ENCODE measurements at places on chromosomes 6 and 20. TPM values are rescaled to one million over a fixed set of nuclear protein-coding genes. Genes with fewer than 3 reads are reported as not detected.
A peak's percentile ranks its signal among the peaks of the same experiment; 100 is the strongest.

GRCh38 chr20:48750941-48751635 lies 76.7 kb downstream of the PREX1 start:
- DNase-seq, result peak; percentile 95

GRCh38 chr20:39302312-39302711 lies 340.2 kb downstream of the DHX35 start:
- DNase-seq, result no peak

- DNase-seq, result no peak
These were observed 62.2 kb downstream of the MYLK4 start for GRCh38 chr6:2688401-2689064.

DNA sequence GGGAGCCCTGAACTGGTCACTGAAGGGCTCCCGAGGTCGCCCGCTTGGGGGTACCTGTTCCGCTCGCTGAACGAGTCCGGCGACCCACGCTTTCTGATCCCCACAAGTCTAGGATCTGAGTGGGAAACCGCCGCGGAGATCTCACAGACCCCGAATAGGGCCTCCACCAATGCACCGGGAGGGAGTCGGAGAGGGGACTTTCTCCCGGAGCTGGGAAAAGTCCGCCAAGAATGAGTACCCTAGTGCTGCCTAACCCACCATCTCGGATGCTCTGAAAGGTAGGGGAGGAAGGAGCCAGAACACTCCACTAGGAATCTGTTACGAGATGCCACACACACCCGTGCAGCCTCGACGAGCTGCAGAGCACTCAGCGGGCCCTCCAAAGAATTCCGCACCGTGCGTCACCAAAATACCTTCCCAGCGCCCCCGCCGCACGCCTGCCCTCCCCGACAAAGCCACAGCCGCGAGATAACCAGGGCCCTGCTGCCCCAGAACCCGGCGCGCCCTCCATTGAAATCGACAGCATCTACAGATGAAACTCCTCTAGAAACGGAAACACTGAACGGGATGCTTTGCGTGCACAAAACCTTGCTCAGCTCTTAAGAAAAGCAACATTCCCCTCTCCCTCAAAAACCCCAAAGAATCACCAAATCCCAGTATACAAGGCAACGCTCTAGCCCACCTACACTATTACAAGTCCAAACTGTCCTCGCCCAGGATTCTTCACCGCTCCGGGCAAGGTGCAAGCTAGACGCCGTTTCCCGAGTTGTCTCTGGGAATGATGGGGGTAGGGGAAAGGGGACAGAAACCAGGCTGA lies 686 bp downstream of the COL12A1 start:
- peak; percentile 75 for DNase-seq

DNA sequence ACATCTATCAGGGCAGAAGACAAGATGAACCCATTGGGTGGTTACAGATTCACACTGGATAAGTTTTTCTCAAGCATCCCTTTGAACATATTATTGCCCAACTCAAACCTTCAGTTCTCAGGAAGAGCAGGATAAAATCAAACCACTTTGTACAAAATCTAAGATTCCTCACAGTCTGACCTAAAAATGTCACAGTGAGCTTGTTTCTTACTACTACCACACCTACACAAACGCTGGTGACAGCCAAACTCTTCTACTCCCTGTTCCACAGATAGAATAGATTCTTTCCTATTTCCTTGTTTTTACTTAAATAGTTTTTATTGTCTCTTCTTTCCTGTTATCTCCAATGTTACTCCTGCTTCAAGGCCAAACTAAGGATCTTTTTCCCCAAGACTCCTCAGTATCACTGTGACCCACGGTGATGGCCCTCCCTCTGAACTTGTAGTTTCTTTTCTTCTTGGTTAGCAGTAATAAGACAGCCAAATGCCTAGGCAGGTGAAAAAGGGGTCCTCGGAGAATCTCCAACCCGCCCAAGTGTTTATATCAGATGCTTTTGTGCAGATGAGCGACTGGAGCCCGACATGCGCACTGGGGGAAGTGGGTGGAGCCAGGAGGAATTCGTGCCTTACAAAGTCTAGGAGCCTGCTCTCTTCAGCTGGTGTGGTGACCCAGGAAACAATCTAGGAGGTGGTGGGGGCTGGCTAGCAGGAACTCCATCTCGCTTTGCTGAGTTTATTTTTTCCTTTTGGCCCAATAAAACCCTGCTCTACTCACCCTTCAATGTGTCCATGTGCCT lies 53.4 kb downstream of the SEL1L2 start:
- no peak for DNase-seq

DNA sequence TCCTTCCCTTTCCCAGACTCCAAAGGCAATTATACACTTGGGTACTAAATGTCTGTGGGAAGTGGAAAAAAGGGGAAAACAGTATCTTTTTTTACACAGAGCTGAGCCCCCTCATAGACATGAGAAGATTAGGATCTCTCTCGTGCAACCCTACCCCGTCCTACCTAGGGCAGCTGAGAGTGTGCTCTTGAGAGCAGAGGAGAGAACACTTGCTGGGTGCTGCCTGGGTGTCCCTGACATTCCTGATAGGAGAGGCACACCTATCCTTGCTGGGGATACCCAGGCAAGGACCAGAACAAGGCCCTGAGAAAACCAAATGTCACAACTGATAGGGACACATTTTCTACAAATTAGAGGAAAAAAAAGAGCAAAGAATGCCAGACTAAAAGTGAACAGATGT lies 81.2 kb downstream of the PREP start:
- no peak for DNase-seq

- DNase-seq, result no peak
These were observed 79.0 kb downstream of the LYRM4 start for GRCh38 chr6:5181510-5182317.

GRCh38 chr6:168834801-168835200 lies 393.8 kb downstream of the SMOC2 start:
- DNase-seq, result no peak

DNA sequence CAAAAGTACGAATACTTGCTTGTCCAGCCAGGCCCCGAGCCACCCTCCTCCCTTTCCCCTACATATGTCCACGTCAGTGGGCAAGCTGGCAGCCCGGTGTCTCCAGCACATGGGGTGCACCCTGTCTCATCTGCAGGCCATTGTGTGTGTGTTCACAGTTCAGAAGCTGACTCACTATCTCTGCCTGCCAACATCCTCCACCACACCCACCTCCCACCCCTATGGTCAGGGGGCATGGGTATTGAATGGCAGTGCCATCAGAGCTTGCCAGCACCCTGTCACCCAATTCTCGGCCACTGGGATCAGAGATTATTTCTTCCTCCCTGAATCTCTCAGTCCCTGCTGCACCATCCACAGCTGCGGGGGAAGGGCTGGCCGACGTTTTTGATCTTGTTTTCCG lies 195.7 kb downstream of the FARS2 start:
- peak; percentile 72 for DNase-seq

GRCh38 chr6:125747589-125748405 lies 1.6 kb upstream of the HEY2 start:
- peak; percentile 84 for DNase-seq

DNA sequence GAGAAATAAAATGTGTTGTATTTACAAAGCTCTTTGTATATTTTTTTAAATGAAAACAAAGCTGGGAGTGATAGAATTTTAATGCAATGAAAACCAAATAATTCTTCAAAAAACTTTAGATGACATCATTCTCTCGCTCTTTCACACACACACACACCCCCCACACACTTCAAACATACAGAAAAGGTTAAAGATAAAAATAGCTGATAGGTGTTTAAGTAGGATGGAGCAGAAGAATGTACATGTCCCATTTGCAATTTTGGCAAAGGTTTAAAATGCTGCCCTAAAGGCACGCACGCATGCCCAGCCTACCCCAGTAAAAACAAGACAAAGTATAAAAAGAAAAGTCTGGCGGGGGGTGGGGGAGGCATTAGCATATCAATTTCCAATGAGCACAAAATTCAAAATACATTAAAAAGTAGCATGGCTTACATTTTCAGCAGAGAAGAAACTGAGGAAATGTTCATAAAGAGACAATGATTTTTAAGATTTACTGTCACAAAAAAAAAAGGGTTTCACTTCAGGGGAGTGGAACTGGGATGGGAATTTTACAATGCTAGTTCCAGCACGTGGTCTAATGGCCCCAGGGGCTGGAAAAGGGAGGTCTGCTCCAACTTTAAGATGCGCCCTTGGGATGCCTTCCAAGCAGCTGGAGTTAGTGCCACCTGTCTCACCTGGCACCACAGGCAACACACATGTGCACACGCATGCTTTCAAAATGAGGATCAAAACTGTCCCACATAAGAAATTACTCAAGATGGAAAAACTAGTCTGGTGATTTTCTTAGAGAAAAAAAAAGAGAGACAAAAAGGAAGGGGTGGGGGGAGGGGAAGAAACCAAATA lies 55.1 kb upstream of the NFATC2 start:
- no peak for DNase-seq

- no peak for DNase-seq
These were observed 40.4 kb downstream of the FRMD1 start for GRCh38 chr6:168038576-168039140.

C6orf58 gene
- total RNA-seq, result not detected

DNA sequence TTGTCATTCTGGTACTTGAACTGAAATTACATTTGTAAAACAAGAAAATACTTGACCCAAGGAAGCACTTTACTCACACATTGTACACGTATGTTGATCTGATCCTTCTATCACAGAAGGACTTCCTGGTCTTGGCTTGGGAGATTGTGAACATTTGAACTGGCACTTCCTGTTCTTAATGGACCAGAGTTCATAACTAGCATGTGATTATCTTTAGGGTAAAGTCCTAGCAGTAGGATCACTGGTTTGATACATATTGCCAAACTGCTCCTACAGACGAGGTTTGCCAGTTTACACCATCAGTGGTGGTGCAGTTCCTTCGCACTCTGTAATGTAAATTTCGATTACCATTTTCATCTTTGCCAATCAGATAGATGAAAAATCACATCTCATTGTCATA lies 12.7 kb downstream of the HECA start:
- DNase-seq, result no peak

PRPF6 gene
- total RNA-seq, result 73.9 TPM

DNA sequence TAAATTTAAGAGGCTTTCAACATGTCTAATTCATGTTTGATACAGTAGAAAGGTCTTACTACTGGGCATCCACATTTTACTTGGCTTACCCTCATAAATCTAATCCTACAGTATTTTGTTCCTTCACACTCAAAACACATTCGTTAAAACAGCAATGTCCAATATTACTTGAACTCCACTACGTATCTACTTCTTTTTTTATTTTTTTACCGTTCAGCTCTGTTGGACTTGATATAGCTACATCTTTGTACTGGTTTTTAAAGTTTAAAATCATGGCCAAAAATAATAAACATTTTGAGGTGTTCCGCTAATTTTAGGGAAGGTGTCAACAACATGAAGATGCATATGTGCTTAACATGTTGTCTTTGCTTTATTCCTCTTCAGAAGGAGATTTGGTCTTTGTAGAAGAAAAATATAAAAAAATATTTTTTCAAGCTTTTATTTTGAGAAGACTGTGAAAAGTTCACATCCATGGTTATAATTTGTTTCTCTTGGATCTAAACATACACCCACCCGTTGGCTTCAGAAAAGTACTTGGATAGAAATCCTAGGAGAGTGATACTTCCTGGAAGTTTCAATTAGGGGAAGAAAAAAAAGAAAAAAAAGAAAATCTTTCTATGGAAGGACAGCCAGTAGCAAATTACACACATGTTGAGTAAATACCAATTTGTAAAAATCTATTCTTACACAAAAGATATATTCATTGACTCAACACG lies 71.5 kb downstream of the EPB41L2 start:
- DNase-seq, result no peak

BTNL2 gene
- total RNA-seq, result not detected

GRCh38 chr6:87636315-87636714 lies 46.4 kb downstream of the ORC3 start:
- no peak for DNase-seq

ID4 gene
- 38.5 TPM for total RNA-seq

GRCh38 chr6:138226700-138227315 lies 8.5 kb upstream of the PBOV1 start:
- no peak for DNase-seq

DEFB124 gene
- total RNA-seq, result not detected

TIAM2 gene
- 17.5 TPM for total RNA-seq

DNA sequence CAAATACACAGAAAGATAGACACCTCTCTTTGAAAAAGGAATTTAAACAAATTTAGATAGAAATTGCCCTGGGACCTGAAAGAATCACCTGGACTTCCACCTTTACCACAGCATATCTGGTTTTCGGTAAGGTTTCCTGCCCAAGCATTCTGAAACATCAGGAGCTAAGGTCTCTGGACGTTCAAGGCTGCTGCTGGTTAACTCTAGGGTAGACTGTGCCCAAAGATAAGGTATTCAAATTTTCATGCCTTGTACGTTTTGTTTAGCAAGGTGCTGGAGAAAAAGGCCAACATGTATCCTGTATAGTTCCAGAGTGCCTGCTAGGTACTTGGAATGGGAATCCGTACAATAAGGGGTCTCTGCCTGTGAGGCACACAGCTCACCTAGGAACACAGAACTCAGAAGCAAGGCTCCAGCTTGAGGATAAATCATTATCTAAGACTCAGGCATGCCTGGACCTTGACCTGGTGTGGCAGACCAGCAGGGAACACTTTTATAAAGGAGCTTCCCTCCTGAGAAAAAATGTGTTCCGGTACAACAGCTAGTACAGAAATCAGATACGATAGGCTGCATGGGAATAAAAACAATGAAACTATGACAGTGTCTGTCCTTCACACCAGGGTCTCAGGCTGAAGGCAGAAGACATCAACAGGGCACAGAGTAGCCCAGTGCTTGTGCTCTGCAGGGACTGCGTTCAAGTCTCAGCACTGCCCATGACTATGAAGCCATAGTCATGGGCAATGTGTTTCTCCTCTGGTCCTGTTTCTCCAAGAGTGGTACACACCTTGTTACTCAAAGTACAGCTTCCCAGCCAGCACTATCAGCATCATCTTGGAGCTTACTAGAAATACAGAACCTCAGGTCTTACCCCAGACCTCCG lies 70.4 kb downstream of the METTL24 start:
- DNase-seq, result no peak

DNA sequence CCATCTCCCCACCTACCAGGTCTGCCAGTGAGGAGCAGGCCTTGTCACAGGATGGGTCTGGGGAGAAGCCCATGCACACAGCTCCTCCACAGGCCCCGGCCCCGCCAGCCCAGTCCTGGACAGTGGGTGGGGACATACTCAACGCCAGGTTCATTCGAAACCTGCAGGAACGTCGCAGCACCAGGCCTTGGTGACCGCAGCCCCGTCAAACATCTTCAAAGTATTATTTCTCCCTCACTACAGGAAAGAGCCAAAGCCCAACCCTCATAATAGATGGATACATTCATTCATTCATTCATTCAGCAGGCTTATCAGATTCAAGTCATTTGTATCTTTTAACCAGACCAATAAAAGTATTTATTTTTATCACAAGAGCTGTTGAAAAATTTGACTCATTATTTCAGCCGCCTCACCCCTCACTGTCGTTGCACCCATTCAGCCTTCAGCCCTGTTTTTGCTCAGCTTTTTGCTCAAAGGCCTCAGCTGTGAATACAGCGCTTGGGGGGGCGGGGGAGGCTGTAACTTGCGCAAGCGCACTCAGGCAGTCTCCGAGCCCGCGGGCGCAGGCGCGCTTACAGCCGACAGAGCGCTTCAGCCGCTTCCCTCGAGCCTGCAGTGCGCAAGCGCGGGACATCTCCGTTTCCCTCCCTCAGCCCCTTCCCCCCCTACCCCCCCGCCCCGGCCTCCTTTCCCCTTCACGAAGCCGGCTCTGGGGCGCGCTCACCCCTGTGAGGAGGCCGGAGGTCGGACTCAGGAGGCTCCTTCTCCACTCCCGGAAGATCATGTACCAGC lies at the start of gene C6orf136:
Gene C6orf136, plus strand, starts transcription at position 684 of the 792 bp plus-strand sequence. Its CDS starts 99 bp downstream, at position 783.
- peak; percentile 95 for DNase-seq

- DNase-seq, result peak; percentile 28
These were observed 169.4 kb downstream of the ZDHHC14 start for GRCh38 chr6:157550114-157550989.

Measured in endodermal cell (in vitro differentiated cells).